Bladder microvascular endothelial cell (primary cell): ENCODE measurements at places on chromosomes 16 and 17. TPM values are rescaled to one million over a fixed set of nuclear protein-coding genes. Genes with fewer than 3 reads are reported as not detected.

Gene C16orf96
- under 0.01 TPM in 1 of 2 replicates, not detected in the other for total RNA-seq

Gene FLOT2
- 96.7 and 191 TPM in 2 replicates for total RNA-seq

Gene CCDC154
- total RNA-seq: under 0.01 and 0.25 TPM in 2 replicates

Gene CDH1
- total RNA-seq: not detected in 2 replicates

Gene ST6GALNAC1
- total RNA-seq: not detected in 2 replicates

Gene C16orf92
- not detected in 2 replicates for total RNA-seq

Gene MSLN
- not detected in 2 replicates for total RNA-seq

Gene SUPT6H
- total RNA-seq: 29.0 and 82.1 TPM in 2 replicates

Gene CSH2
- not detected in 2 replicates for total RNA-seq

Gene GPR139
- not detected in 2 replicates for total RNA-seq

Gene KCNH4
- under 0.01 and 0.19 TPM in 2 replicates for total RNA-seq

Gene OTOA
- total RNA-seq: under 0.01 and 0.06 TPM in 2 replicates

Gene NDE1
- total RNA-seq: 33.5 and 41.4 TPM in 2 replicates

Gene PPP1R1B
- total RNA-seq: not detected in 2 replicates

Gene IGF2BP1
- 0.13 and 0.16 TPM in 2 replicates for total RNA-seq

Gene SLC6A4
- under 0.01 and 3.5 TPM in 2 replicates for total RNA-seq

Gene GCGR
- not detected in 2 replicates for total RNA-seq

Gene SLC46A1
- 3.2 and 3.6 TPM in 2 replicates for total RNA-seq

Gene SMIM22
- not detected in 2 replicates for total RNA-seq

Gene KIF2B
- total RNA-seq: not detected in 2 replicates

Gene ALOX12B
- not detected in 2 replicates for total RNA-seq

Gene AGRP
- not detected in 2 replicates for total RNA-seq

Gene TP53TG3B
- total RNA-seq: not detected in 2 replicates

Gene SLC13A2
- not detected in 2 replicates for total RNA-seq

Gene DUS2
- 10.5 and 24.0 TPM in 2 replicates for total RNA-seq

Gene EPN3
- under 0.01 and 0.06 TPM in 2 replicates for total RNA-seq

Gene CCL1
- total RNA-seq: not detected in 2 replicates

Gene TSPOAP1
- total RNA-seq: under 0.01 TPM in 1 of 2 replicates, not detected in the other

Gene GJC1
- total RNA-seq: 8.1 and 12.6 TPM in 2 replicates

Gene BMERB1
- 9.9 and 20.7 TPM in 2 replicates for total RNA-seq

Gene SNN
- 29.6 and 50.0 TPM in 2 replicates for total RNA-seq

Gene CDH3
- not detected in 2 replicates for total RNA-seq

Gene CD300A
- total RNA-seq: not detected in 2 replicates

Gene CPPED1
- 29.3 and 29.8 TPM in 2 replicates for total RNA-seq

Gene CFAP97D1
- total RNA-seq: under 0.01 TPM in 1 of 2 replicates, not detected in the other

Gene POLR2A
- total RNA-seq: 76.9 and 161 TPM in 2 replicates

Gene WNK4
- 1.3 and 13.0 TPM in 2 replicates for total RNA-seq

Gene TMEM235
- 0.16 and 0.25 TPM in 2 replicates for total RNA-seq

Gene G6PC1
- not detected in 2 replicates for total RNA-seq

Gene KCNG4
- not detected in 2 replicates for total RNA-seq

Gene IKZF3
- total RNA-seq: not detected in 2 replicates

Gene PPL
- 0.81 and 8.4 TPM in 2 replicates for total RNA-seq

Gene KRT13
- total RNA-seq: not detected in 2 replicates

Gene METTL26
- total RNA-seq: 43.6 and 69.1 TPM in 2 replicates

Gene PHOSPHO1
- not detected in 2 replicates for total RNA-seq

Gene GGT6
- total RNA-seq: under 0.01 TPM in 1 of 2 replicates, not detected in the other

Gene C16orf89
- total RNA-seq: not detected in 2 replicates

Gene SEPTIN1
- 0.50 TPM in 1 of 2 replicates, not detected in the other for total RNA-seq

Gene HID1
- 19.3 and 36.4 TPM in 2 replicates for total RNA-seq

Gene GLYR1
- total RNA-seq: 41.9 and 98.2 TPM in 2 replicates

Gene KPNA2
- 111 and 146 TPM in 2 replicates for total RNA-seq
